Mesendoderm (in vitro differentiated cells): ENCODE measurements at places on chromosomes 5 and 9.

DNA sequence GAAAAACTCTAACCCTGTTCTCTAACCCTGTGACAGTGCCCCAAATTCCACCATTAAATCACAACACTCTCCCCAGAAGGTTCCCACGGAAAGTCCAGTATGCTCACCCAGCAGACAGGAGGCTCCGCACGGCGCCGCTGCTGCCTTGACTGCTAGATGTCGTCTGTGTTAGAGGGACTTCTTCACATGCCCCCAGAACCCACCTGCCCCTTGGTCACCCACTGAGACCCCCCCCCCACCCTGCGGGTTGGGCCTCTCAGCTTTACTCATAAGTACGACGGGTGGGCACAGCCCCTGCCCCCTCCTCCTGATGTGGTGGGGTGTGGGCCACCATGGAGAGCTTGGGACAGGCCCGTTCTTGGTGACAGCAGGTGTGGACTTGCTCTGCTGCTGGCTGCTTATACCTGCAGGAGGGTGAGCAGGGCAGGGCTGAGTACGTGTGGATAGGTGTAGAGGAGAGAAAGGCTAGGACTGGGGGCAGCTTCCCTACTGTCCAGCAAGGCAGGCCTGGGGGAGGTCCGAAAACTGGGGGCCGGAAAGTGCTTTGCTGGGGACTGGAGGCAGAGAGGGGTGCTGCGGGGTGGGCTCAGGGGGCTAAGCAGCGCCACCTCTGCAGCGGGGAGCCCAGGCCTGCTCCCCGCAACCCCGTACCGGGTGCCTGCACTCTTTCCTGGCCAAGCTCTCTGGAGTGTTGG lies 57.5 kb upstream of the OLFM1 start:
- no peak overlapping the region for H3K27ac ChIP-seq
- no peaks in the 10 kb centered on the region for H3K4me1 ChIP-seq
- no peak overlapping the region for H3K4me3 ChIP-seq
- no peaks in the 10 kb centered on the region for H3K27me3 ChIP-seq

GRCh38 chr5:101424530-101425175 lies 521.6 kb upstream of the ST8SIA4 start:
- H3K4me3 ChIP-seq = no peak overlapping the region
- H3K27me3 ChIP-seq = no peaks in the 10 kb centered on the region
- no peak for DNase-seq
- H3K36me3 ChIP-seq = no peaks in the 10 kb centered on the region
- H3K4me1 ChIP-seq = no peaks in the 10 kb centered on the region
- H3K27ac ChIP-seq = no peak overlapping the region

DNA sequence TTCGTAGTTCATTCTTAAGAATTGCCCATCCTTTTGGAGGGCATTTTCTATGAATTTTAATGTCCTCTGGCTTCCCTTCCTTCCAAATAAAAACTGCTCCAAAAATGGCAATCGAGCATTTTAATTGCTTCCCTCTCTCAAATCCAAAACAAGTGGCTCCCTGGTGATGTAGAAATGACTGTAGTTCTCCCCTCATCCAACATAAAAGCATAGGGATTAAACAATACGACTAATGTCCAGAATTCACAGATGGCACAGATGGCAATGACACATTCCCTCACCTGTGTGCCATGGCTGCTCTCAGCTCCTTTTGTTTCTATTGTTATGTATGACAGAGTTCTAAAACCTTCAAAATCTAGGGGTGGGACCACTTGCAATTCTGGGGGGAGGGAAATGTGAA lies 417.3 kb downstream of the RAB3C start:
- H3K4me1 ChIP-seq = peaks cover 2% of the 10 kb centered on the region
- no peaks in the 10 kb centered on the region for H3K27me3 ChIP-seq

DNA sequence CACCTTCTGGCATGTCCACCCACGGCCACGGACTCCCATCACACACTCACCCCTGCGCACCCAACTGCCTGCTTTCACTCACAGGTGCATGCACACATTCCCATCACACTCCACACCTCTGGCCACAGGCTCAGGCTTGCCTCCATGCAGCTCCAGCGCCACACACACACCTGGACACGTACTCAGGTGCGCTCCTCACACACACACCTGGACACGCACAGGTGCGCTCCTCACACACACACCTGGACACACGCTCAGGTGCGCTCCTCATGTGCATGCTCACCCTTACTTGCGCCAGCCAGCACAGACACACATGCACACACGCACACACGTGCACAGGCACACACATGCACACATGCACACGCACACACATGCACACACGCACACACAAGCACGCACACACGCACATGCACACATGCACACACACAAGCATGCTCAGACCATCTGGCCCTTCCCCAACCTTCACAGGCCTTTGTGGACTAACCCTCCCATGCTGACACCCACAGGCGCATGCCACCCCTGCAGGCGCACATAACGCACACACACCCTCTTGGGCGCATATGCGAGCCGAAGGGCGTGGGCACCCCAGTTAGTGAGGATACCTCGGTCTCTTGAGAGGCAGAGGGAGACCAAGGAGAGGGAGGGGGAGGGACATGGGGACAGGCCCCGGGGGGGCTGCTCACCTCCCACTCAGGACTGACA lies 8.3 kb downstream of the GRIN1 start:
- H3K27ac ChIP-seq = no peak overlapping the region
- no peak overlapping the region for H3K4me3 ChIP-seq
- H3K36me3 ChIP-seq = no peaks in the 10 kb centered on the region
- no peaks in the 10 kb centered on the region for H3K27me3 ChIP-seq
- no peak for DNase-seq
- H3K4me1 ChIP-seq = no peaks in the 10 kb centered on the region

DNA sequence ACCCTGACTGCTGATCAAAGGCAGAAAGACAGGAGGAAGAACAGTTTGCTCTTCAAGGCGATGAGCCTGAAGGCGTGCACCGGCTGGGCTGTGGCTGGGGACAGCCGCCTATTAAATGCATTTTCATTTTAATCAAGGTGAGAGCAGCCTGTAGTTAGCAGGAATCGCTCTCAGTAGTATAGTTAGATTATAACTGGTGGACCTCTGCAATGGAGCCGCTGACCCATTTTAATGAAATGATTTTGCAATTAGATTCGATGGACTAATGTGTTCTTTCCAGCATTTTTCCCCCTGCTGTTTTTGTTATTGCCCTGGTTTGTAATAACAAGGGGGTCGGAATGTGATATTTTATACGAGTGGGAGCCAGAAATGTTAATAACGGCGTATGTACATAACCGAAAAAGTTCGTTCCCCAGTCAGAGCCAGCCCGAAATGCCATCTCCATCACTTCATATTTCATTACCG lies 185.9 kb upstream of the PANK3 start:
- no peak for DNase-seq
- no peak overlapping the region for H3K27ac ChIP-seq
- no peaks in the 10 kb centered on the region for H3K36me3 ChIP-seq
- no peaks in the 10 kb centered on the region for H3K27me3 ChIP-seq
- H3K4me1 ChIP-seq = no peaks in the 10 kb centered on the region

GRCh38 chr9:36191290-36191645 lies 547 bp downstream of the CLTA start:
- H3K27me3 ChIP-seq = no peaks in the 10 kb centered on the region
- H3K4me3 ChIP-seq = peak overlapping the region; percentile 91
- H3K27ac ChIP-seq = peak overlapping the region; percentile 75
- DNase-seq = peak; percentile 47
- peaks cover 2% of the 10 kb centered on the region for H3K36me3 ChIP-seq

GRCh38 chr9:70119786-70120185 lies 76.1 kb downstream of the MAMDC2 start:
- no peaks in the 10 kb centered on the region for H3K4me1 ChIP-seq
- no peak overlapping the region for H3K4me3 ChIP-seq
- H3K36me3 ChIP-seq = no peaks in the 10 kb centered on the region
- H3K27me3 ChIP-seq = no peaks in the 10 kb centered on the region
- H3K27ac ChIP-seq = no peak overlapping the region
- no peak for DNase-seq

GRCh38 chr9:105309531-105309931 lies 65.1 kb downstream of the SLC44A1 start:
- H3K27ac ChIP-seq = no peak overlapping the region
- no peak for DNase-seq
- no peaks in the 10 kb centered on the region for H3K27me3 ChIP-seq
- H3K4me3 ChIP-seq = no peak overlapping the region
- H3K4me1 ChIP-seq = peaks cover 3% of the 10 kb centered on the region

DNA sequence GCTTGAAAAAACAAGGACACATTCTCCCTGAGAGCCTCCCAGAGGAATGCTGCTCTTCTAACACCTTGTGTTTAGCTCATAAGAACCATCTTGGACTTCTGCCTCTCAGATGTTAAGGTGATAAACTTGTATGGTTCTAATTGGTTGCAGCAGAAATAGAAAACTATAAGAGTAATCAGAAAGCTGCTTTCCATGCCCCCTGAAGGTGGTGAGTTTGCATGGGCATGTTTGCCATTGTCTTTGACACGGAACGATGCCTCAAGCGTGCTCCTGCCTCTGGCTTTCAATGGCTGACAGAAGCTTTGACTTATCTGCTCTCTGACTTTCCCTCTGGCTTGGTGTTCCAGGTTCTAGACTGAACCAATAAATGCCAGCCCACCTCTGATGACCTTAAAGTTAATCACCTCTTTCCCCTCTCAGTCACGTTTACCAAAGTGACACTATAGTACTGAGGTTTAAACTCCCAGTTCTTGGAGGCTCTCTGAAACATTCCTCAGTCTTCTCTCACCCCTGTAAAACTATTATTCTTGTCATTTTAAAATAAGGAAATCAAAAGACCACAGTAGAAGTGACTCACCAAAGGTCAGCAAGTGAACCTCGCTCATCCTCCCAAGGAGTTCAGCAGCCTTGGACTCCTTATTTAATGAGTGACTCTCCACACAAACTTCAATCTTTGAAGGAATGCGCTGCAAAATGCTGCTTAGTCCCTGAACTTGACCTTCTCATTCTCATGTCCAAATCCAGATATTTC lies 103.6 kb downstream of the PIK3R1 start:
- no peak for DNase-seq
- no peaks in the 10 kb centered on the region for H3K36me3 ChIP-seq
- H3K27me3 ChIP-seq = no peaks in the 10 kb centered on the region
- H3K4me3 ChIP-seq = no peak overlapping the region
- H3K4me1 ChIP-seq = no peaks in the 10 kb centered on the region
